ENCODE measurements at places on chromosomes 6 and 20.

DNA sequence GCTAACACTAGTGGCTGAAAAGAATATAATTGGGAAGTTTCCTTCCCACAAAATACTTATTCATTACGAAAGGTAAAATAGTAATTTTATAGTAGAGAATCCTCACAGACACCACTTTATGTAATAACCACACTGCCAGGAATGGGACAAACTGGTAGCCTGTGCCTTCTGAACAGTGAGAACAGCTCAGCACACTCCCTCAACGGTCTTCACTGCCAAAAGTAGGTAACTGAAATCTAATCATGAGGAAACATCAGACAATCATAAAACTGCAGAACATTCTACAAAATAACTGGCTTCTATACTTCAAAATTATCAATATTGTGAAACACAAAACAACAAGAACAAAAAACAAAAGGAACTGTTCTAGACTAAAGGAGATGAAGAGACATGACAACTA, 44.1 kb downstream of the NUP153 start:
- DNase-seq: no peak

- no peak for DNase-seq
Observed at GRCh38 chr6:116277124-116277523, 2.6 kb downstream of the TSPYL1 start.

DNA sequence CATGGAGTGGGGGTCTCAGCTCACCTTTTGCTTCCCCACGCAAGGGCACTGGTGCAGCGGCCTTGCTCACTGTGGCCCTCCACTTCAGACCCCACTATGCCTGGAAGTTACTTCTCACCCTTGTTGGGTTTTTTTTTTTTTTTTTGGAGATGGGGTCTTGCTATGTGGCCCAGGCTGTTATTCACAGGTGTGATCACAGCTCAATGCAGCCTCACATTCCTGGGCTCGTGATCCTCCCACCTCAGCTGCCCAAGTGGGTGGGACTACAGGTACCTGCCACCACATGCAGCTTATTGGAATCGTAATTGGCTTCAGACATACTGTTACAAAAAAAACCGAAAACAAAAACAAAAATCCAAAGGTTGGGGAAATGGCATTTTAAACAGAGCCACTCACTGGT, 32.4 kb downstream of the NINL start:
- no peak for DNase-seq

- DNase-seq: no peak
Observed at GRCh38 chr6:165649166-165650137, 13.6 kb downstream of the PDE10A start.

GRCh38 chr6:83867527-83868161, 8.2 kb downstream of the CYB5R4 start:
- no peak for DNase-seq

DNA sequence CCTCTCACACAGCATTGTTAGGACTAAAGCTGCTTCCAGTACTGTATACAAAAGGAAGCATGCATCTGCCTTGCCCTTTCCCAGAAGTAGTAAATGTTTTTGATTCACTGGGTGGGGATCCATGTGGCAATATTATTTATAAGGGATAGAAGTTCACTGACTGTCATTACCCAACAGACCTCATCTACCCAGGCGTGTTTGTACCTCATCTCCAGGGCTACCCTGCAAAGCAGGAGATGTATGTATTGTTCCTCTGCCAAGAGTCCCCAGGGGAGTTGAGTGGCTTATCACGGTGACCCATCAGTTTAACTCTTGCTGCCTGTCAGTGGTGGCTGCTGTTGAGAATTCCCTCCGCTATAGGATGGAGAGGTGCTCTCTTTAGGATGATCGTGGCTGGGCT, 42.5 kb downstream of the SLC24A3 start:
- DNase-seq: no peak

- no peak for DNase-seq
Observed at GRCh38 chr6:109285366-109285765, 96.9 kb downstream of the CD164 start.

GRCh38 chr6:131782764-131783163, 25.1 kb upstream of the ENPP1 start:
- DNase-seq: no peak

GRCh38 chr6:105867277-105867676, 218.9 kb upstream of the PRDM1 start:
- DNase-seq: no peak

DNA sequence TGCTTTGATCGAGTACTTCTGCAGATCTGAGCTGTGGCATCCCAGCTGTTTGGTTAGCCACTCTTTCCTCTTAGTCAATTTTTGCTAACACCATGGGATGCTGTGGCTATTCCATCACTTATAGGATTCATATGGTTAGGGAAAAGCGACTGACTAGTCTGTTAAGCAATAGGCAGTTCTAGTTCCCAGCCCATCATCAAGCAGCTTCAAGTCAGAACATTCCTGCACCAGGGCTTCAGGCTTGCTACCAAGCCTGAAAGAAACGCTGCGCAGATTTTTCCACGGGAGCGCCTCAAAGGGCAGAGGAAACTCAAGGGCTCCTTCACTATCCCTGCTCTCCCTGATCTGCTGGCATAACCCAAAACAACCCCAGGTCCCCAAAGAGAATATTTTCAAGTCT, 159.8 kb upstream of the SUPT3H start:
- no peak for DNase-seq

GRCh38 chr6:45610374-45610773, 232.6 kb upstream of the SUPT3H start:
- no peak for DNase-seq

GRCh38 chr6:150395388-150396009, 26.7 kb downstream of the IYD start:
- DNase-seq: peak; percentile 41
